ENCODE measurements at places on chromosomes 2 and 18.

DNA sequence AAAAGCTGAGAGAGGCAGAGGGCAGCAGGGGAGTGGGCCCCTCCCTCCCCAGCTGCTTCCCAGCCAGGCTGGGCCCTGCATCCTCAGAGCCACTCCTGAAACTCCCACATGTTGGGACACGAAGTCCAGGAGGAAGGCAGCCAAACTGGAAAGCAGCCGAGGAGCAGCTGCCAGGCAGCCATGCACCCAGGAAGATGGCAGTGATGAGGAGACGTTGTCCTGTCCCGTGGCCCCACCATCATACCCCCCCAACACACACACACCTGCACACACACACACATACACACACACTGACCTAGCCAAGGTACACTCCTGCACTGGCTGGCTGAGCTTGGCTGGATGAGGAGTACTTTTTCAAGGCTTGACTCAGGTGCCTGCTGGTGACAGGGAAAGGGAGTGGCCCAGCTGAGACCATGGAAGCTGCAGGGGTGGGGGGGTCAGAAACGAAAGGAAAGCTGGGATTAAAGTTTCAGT is 106.0 kb downstream of the CYP26B1 start:
- no peak for DNase-seq

DNA sequence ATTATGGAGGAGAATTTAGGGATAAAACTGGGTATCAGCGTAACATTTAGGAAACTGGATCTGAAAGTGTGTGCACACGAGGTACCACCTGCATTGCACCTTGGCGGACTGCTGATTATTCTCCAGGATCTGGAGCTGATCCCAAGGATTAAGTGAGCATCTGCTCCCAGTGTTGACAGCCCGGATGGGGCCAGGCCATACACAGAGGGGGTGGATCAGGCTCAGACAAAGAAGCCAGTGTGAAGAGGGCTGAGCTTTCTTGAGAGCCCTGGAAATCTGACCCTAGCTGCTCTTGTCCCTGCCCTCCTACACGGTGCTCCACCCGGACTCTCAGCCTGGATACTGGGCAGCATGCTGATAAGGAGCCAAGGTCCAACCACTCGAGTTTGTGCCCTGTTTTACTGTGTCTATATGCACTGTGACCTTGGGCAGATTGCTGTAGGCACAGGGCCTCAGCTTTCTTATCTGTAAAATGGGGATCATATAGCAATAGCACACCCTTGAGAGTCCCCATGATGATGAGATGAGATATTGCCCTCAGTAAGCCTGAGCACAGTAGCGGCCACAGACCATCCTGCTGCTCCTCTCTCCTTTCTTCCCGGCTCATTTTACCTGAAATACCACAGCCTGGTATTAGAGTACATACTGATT is 396.8 kb upstream of the CELF4 start:
- no peak for DNase-seq

DNA sequence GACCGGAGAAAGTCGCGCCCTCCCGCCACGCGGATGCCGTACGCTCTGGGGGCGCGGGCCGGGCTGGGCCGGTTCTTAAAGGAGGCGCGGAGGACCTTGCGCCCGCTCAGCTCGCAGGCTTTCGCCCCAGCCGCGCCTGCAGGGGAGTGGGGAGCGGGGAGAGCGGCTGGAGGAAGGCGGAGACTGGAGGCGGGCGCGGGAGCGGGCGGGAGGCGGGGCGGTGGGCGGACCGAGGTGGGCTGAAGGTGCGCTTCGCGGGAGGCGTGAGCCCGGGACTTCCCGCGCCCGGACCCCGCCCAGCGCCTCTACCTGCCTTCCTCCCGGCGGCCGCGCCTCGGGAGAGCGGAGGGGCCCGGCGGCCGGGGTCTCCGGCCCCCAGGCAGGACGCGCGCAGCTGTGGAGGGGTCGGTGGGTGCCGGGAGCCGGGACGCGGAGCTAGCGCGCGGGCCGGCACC is at the start of gene ADRA2B:
Gene ADRA2B, minus strand, starts transcription at position 148 of the 455 bp plus-strand sequence. CDS start 422 bp downstream, outside the sequence.
- peak; percentile 67 for DNase-seq

DNA sequence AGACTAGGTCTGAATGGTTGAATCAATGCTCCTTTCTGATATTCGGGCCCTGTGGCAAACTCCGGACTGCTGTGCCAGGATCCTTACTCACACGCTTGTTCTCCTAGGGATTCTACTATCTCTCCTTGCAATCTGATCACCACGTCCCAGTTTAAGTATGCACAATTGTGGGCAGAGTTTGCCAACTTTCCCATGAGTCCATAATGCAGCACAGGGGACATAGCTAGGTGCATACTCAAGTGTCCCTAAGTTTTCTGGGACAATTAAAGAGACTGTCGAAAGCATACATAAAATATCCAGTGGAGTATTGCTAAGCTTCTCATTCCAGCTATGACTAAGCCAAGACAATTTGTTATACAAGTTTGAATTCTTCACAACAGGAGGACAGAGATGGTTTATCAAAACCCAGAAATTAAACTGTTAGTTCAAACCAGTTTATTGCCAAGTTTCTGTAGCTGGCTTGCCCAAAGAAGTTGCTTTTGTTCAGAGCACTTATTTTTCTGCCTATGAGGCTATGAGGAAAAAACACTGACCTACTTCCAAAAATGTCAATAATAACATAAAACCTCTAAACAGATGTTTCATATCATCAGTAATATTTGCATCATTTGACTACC is 136.1 kb downstream of the EXOC6B start:
- DNase-seq = no peak

GRCh38 chr2:75707901-75708300 is 2.8 kb downstream of the GCFC2 start:
- DNase-seq = no peak

GRCh38 chr18:79749251-79750191 is 48.2 kb upstream of the KCNG2 start:
- no peak for DNase-seq

DNA sequence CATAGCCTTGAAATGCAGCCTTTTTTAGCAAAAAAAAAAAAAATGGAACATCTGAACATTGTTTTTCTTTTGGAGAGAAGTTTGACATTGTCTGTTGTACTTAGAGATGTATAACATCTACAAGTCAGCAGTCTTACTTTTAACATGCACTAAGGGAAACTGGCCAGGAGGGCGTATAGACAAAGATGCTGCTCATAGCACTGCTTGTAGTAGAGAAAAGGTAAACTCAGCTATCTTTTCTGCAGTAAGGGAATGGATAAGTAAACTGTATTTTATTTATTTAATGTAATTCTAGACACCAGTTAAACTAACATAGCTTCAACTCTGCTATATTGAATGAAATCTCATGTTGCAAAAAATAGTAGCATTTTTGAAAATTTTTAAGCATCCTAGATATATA is 489.6 kb downstream of the PTPRM start:
- no peak for DNase-seq

DNA sequence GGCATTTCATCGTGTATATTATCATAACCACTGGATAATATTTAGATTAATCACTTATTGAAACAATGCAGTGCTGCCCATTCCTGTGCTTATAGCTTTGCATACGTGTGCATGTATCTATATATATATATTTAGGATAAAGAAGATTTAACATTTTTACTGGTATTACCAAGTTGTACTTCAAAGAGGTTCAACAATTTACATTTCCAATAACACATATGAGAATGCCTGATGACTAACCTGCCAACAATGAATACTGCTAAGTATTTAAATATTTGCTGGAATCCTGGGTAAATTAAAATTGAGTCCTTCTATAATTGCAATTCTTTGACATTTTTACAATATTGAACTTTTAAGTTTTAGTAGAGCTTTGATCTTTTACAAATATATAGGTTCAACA is 111.4 kb downstream of the SLC39A10 start:
- DNase-seq = no peak

GRCh38 chr2:10064932-10065772 is 15.1 kb downstream of the CYS1 start:
- no peak for DNase-seq

DNA sequence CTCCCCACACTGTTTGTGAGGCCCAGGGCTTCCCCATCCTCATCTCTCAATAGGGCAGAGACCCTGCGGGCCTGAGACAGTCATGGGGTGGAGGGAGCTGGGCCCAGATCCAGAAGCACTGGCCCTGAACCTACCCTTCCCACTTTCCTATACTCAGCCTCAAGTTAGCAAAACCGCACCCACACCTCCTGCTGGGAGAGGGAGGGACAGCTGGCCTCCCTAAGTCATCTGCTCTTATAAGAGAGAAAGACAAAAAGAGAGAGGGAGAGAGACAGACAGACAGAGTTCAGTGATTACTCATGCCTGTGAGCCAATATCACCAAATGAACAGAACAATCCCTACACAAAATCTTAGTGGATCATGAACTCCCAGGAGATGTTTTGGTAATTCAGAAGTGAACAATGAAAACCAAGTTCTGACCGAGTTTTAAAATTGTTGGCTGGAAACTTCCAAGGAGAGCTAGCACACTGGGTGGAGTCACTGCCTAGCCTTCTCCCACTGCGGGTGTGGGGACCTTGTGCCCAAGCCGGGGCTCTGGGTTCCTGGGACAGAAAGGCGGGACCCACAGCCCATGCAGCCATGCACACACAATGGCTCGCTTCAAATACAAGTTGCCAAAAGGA is 130.5 kb downstream of the PXDN start:
- no peak for DNase-seq

GRCh38 chr2:230947235-230947576 is 22.2 kb upstream of the GPR55 start:
- no peak for DNase-seq

GRCh38 chr2:129499747-129500146 is 479.7 kb upstream of the RAB6C start:
- DNase-seq = no peak

GRCh38 chr2:126664234-126664633 is 8.3 kb downstream of the GYPC start:
- DNase-seq = no peak

- no peak for DNase-seq
Observed at GRCh38 chr2:144430722-144431391, 89.1 kb downstream of the ZEB2 start.

GRCh38 chr2:69185807-69186206 is 172.8 kb downstream of the ANTXR1 start:
- DNase-seq = no peak

DNA sequence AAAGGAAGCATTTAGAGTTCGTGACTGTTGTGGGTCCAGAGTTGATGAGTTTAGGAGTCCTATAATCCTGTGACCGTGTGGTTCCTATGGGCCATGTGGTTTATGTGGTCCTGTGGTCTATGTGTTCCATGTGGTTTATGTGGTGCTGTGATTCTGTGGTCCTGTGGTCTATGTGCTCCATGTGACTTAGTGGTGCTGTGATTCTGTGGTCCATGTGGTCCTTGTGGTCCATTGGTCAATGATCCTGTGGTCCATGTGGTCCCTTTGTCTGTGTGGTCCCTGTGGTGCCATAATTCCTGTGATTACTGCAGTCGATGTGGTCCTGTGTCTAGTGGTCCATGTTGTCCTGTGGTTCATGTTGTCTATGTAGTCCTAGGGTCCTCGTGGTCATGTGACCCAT is 167.3 kb downstream of the TMEM18 start:
- DNase-seq = no peak

- DNase-seq = no peak
Observed at GRCh38 chr2:131493199-131493968, 1.2 kb upstream of the MZT2A start.

DNA sequence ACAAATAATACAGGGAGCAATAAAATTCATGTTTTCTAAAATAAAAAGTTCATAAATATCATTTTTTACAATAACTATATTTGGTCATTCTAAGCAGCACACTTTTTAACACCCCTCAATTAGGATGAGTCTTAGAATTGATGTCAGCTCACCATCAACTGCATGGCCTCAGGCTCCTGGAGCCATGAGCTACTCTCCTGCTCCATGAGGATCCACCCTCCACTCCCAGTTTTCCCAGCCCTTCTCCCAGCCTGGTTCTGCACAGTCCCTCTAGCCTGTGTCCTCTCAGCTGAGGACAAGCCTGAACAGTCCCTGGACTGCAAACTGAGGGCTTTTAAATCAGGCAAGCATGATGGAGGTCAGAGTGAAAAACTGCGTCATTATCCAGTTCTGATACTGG is 89.1 kb downstream of the SMC6 start:
- DNase-seq = no peak
